ENCODE measurements at places on chromosomes 13 and 19.

DNA sequence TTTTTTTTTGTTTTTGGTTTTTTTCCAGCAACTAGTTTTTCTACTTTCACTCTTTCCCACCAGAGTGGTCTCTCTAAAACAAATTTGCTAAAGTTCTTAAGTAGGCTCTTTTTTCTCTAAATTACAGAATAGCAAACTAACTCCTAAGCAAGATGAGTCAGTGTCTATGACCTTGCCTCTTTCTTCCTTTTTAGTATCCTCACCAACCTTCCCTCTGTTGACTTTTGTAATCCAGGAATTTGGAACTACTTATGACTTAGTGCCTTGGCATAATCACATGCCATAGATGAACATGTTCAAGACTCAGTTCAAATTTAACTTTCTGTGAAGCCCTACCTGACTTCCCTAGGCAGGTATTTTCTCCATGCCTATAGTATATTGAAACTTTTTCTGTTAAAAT, 32.3 kb upstream of the AKAP11 start:
- DNase-seq = peak; percentile 1

DNA sequence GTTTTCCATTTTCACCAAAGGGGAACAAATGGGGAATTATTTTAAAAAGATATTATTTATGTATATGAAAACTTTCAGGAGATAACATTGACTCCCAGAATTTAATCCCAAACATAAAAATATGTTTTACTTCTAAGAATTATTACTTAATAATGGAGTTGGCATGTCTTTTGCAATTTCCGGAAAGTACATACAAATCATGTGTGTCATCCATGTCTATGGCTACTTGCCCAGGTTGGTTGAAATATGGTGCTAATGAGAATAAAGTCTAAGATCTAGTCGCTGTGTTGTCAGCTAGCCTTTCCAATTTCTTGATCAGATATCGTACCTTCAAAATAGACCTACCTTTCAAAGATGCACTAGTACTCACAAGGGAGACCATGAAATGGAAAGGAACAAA, 1003.2 kb upstream of the PCDH20 start:
- no peak for DNase-seq

GRCh38 chr13:113157206-113157928, 1.1 kb upstream of the PROZ start:
- no peak for DNase-seq

DNA sequence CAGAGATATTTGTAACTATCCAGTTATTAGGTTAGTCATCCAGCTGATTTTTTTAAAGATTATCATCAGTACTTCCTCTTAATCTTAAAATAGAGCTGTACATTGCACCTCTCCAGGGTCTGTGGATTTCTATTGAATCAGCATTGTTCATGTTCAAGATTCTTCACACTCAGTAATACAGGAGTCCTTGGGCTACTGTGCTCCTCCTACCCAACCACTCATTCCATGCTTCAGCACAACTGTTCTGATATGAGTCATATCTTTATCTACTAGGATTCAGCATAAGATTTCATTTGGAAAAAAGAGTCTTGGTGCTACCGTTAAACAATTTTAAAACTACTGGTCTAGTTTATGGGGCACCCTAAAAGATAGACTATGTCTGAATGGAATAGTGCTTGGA, 357.8 kb downstream of the DCT start:
- DNase-seq = no peak

GRCh38 chr13:73079359-73079758, 20.6 kb downstream of the KLF5 start:
- no peak for DNase-seq

DNA sequence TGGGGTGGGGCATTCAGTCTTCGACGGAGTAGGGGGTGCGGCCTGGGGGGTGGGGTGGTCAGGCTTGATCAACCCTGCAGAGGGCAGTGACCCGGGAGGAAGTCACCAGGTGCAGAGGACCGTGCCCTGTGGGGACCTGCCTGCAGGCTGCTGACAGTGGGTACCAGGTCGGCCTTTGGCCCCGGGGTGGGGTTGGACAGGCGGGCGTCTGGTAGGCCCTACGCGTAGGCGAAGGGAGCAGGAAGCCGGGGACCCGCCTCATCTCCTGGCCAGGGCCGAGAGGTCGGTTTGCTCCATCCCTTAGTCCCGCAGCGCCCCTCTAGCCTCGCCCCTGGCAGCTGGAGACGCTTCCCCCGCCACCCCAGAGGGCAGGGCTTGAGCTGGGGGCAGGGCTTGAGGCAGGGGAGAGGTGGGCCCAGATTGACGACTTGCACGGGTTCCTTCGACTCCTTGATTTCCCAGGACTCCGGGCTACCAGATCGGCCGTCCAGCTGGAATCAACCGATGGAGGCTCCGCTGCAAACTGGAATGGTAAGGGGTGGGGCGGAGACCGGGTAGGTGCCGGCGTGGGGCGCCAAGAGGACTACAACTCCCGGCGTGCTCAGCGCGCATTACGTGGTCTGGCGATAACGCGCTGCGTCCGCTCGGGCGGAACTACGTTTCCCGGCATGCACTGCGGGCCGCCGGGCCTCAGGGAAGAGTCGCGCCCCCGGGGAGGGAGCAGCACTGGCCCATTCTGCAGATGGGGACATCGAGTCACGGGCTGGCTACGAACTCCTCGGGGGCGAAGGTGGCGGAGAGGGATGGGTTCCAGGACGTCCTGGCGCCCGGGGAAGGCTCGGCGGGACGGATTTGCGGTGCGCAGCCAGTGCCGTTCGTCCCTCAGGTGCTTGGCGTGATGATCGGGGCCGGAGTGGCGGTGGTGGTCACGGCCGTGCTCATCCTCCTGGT, at the start of gene PNPLA6:
Gene PNPLA6, plus strand, starts transcription at position 671 of the 951 bp plus-strand sequence. Its CDS starts 72 bp downstream, at position 743.
- peak; percentile 94 for DNase-seq
